T-cell (primary cell): ENCODE measurements at places on chromosomes 1 and 21.

DNA sequence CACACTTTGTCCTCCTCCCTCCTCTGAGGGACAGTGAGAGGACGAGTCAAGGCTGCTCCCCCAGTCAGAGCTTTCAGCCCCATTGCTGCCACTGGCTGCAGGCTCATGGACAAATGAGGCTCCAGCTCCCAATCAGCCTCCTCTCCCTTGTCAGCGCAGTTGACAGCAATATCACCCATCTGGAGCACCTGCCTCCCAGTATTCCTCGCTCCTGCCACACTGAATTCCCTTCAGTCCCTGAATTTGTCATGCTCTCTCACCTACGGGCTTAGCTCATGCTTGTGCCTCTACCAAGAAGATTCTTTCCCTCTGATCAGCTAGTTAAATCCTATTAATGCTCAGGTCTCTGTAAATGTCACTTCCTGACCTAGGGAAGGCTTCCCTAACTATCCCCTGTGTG, 54.4 kb upstream of the SYT6 start:
- DNase-seq = no peak

DNA sequence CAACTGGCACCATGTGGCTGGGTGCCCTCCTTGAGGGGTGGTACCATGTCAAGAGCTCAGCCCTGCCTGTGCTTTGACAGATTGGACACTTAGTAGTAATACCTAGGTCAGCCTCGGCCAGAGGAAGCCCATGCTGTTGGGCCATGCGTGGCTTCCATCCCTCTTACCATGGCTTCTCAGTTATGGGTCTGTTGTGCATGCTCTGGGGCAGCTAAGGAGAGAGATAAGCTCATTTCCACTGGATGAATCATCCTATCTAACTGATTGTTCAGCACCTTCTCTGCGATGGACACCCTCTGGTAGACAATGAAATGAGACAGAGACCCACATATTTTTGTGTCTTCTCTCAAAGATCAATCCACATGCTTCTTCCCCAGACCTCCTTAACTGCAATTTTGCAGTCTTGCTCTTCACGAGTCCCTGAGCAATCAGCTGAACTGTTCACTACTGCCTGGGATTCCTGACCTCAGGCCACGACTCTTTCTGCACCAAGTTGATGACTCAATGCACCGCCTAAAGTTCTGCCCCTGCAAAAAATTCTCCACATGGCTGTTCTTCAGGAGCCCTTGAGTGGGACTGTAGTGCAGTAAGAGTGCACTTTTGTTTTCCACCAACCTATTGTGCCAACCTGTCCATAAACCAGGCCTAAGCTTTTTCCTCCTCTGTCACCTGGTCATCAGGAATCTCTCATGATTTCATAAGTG, 6.9 kb upstream of the TRIM62 start:
- DNase-seq = no peak

DNA sequence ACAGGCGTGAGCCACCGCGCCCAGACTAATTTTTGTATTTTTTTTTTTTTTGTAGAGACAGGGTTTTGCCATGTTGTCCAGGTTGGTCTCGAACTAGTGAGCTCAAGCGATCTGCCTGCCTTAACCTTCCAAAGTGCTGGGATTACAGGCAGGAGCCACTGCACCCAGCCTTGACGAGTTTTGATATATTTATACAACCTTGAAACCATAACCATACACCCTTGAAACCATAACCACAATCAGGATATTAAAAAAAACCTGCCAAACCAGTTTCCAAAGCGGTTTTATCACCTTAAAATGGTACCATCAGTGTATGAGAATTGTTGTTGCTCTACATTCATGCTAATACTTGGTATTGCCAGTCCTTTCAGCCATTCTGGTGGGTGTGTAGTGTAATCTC, 3.7 kb upstream of the PHACTR4 start:
- DNase-seq = no peak

- no peak for DNase-seq
Measured at GRCh38 chr1:208821939-208822338, 577.8 kb upstream of the PLXNA2 start.

- DNase-seq = no peak
Measured at GRCh38 chr21:27756191-27756590, 789.3 kb upstream of the ADAMTS5 start.

- DNase-seq = no peak
Measured at GRCh38 chr21:34351786-34352241, 12.0 kb upstream of the KCNE2 start.

DNA sequence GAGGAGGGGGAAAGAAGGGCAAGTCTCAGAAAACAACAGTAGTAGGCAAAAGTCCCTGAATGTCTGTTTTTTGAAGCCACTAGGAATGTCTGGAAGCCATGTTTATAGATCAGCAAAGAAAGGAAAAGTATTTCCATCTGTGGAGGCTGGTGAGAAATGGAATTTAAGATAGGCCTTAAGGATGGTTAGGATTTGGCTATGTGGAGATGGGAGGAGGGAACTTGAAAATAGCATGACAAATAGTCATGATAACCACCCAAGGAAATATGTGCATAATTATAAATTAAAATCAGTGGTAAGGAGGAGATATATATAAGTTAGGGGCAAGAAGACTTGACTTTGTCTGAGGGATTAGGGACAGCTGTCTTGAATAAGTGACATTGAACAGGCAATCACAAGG, 33.8 kb upstream of the FGGY start:
- DNase-seq = no peak

DNA sequence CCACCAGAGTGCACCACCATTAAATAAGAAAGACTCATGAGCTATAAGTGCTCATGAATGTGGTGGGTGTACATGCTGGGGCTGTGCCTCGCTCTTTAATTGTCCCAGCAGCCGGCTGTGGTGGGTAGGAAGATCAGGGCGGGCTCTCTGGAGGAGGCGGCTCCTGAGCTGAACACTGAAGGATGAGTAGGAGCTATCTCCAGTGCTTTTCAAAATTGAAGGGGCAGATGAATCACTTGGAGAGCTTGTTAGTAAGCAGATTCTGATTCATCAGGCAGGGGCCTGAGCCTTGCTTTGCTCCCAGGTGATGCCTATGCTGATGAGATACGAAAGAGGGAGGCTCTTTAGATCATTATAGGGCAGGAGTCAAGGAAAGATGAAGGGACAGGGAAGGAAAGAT, 54.1 kb downstream of the ETS2 start:
- DNase-seq = no peak

- no peak for DNase-seq
Measured at GRCh38 chr1:157403203-157403602, 149.1 kb downstream of the FCRL5 start.

DNA sequence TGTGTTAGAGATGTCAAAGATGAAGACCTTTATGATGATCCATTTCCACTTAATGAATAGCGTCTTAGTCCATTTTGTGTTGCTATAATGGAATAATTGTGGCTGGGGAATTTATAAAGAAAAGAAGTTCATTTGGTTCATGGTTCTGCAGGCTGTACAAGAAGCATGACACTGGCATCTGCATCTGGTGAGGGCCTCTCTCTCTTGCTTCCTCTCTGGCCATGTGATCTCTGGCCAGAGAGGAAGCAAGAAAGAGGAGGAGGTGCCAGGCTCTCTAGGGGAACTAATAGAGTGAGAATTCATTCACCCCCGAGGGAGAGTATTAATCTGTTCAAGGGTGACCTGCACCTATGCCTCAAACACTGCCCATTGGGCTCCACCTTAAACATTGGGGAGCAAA, 242.8 kb downstream of the DISC1 start:
- DNase-seq = no peak

DNA sequence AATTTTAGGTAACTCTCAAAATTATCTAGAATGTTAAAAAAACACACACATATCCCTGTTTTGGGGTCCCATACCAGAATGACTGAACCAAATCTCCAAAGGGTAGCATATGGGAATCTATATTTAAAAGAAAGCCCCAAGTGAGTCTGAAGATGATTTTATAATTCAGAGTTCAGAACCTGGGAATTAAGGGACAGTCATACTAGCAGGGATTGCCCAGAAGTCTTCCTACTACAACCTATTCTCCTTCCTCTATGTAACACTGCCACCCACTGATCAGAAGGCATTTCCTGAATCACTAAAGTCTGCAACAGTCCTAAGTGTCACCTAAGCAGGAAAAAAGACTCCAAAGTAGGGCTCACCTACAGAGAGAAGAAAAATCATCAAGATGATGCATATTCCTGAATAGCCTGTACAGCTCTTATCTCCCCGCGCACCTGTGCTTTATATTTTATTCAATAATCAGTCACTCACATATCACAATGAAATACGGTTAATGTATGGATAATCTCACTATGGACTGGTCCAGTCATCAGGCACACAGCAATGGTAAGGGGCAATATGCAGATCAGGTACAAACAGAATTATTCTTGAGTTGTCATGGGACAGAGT, 4.9 kb downstream of the RGS1 start:
- DNase-seq = no peak

GRCh38 chr1:175530622-175531375, 212.6 kb downstream of the TNR start:
- no peak for DNase-seq

DNA sequence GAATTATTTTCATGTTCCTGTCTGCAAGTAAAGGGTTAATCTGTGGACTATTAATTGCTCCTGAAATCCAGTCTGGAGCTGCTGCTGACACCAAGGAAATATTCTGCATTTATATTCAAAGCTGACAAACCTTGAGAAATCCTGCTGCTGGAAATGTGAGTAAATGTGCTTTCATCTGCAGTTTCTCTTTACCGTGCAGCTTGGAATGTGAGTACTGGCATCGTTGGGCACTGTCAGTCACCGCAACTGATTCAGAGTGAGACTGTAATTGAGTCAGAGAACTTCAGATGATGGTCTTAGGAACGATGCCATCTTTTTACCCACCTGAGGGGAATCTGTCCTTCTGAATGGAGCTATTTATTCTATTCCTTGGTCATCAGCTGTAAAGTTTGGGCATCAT, 420.6 kb downstream of the SIPA1L2 start:
- no peak for DNase-seq

DNA sequence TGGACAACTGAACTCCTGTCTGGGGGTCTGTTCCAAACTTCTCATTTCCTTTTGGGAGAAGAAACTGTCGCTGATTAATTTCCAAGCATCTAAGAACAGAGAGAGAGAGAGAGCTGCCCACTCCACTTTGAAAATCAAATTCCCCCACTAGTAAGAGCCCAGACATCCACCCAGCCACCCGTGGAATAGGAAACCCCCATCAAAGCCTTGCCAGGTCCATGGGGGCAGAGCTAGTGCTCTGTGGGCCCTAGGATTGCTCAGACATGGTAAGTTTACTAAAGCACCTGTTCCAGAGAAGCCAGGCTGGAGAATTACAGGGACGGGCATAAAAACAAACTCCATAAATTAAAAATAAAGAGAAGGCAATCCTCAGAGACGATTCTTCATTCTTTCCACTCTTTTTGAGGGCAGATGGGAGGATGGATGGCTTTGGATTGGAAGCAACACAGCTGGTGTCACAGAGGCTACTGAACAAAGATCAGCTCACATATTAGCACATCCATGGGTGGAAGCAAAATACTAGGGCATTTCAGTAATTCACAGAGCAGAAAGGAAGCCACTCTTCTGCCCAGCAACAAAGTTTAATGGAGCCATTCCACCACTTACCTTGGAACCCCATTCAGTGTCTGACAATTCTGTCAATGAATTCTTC, 103.9 kb downstream of the COLGALT2 start:
- DNase-seq = no peak

- no peak for DNase-seq
Measured at GRCh38 chr1:61399199-61399598, 316.8 kb downstream of the NFIA start.

- DNase-seq = no peak
Measured at GRCh38 chr1:163970699-163971098, 588.3 kb upstream of the PBX1 start.

DNA sequence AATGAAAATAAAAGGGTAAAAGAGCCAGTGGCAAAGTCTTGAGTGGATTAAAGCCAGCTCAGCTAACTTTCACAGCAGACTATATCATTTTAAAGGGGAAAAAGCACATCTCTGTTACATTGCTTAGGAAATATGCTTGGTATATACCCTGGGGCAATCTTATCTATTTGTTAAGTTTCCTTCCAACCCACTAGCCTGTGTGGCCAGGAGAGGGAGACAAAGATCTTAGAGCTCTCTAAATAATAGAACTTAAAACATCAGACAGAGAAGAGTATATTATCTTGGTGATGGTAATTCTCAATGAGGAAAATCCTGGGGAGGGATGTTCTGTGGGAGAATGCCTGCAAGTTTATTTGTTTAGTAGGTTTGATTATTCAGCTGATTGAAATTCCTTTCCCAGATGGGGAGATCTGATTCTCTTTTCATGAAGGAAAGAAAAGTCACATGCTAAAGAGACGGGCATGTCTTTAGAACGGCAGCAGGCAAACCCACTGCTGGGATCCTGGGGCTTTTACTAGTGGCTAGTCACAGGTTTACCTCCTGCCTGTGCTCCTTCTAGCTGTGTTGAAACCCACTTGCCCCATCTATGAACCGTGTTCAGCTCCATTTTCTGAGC, 3.6 kb downstream of the KCNE2 start:
- no peak for DNase-seq

- DNase-seq = no peak
Measured at GRCh38 chr1:223256034-223256433, 107.9 kb downstream of the SUSD4 start.

DNA sequence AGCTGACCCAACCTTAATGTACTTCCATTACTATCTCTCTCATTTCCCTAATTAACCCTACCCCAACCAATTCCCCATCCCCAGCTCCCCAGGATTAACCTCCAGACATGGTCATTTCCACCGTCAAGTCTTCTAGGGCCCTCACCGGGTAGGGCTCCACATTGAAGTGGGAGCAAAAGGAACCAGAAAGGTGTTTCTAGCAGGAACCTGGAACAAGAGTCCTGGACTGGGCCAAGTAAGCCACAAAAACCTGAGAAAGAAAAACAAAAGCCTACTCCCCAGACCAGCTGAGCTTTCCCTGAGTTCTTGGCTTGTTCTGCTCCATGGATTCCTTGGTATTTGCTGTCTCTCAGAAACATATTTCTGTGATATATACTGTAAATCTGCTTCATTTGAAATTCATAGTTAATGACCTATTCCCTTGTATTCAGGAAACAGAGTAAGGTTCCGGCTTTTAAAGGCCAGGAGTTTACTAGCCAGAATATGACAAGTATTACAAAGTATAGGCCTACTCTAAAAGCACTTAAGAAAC, 58.4 kb downstream of the SYF2 start:
- DNase-seq = no peak

DNA sequence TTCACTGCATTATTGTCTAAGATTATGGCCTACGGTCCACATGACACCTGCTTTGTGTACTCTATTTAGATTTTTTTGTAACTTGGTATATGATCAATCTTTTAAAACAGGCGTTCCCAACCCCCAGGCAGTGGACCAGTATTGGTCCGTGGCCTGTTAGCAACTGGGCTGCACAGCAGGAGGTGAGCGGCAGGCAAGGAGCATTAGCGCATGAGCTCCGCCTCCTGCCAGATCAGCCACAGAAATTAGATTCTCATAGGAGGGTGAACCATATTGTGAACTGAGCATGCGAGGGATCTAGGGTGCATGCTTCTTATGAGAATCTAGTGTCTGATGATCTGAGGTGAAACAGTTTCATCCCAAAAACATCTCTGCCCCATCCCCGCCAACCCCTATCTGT, 228.4 kb upstream of the NR5A2 start:
- no peak for DNase-seq

- DNase-seq = no peak
Measured at GRCh38 chr21:29124645-29125044, 5.8 kb upstream of the MAP3K7CL start.
